KG1 (cell line): ENCODE measurements at places on chromosomes 3 and 15.

DNA sequence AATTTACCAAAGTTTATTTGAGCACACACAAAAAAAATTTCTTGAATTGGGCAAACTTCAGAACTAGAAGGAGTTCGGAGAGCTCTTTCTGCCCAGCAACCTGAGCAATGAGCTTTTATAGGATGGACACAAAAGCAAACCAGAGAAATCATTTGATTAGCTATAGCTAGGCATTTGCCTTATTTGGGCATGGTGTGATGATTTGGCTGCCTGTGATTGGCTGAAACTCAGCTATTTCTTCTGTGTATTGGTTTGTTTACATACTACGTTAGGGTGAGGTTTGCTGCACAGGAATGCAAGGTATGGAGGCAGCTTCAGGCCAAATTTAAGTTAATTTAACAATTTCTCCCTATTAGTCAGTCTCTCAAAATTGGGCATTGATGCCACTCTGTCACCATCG is 65.1 kb downstream of the NEK11 start:
- no peak for DNase-seq

GRCh38 chr3:76245622-76246021 is 460.3 kb upstream of the ZNF717 start:
- no peak for DNase-seq

DNA sequence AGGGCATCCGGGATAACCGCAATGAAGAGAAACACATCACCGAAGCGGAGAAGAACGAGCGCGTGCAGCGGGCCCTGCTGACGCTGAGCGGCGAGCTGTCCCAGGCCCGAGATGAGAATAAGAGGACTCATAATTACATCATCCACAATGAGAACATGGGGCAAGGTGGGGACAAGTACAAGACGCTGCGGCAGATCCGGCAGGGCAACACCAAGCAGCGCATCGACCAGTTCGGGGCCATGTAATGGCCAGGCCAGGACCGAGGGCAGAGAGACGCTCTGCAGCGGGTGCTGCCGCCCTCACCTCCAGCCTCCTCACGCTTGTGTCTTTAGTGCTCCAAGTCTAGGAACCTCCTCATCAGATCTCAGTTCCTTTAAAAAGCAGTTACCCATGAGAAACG is 863.7 kb upstream of the ALCAM start:
- no peak for DNase-seq

DNA sequence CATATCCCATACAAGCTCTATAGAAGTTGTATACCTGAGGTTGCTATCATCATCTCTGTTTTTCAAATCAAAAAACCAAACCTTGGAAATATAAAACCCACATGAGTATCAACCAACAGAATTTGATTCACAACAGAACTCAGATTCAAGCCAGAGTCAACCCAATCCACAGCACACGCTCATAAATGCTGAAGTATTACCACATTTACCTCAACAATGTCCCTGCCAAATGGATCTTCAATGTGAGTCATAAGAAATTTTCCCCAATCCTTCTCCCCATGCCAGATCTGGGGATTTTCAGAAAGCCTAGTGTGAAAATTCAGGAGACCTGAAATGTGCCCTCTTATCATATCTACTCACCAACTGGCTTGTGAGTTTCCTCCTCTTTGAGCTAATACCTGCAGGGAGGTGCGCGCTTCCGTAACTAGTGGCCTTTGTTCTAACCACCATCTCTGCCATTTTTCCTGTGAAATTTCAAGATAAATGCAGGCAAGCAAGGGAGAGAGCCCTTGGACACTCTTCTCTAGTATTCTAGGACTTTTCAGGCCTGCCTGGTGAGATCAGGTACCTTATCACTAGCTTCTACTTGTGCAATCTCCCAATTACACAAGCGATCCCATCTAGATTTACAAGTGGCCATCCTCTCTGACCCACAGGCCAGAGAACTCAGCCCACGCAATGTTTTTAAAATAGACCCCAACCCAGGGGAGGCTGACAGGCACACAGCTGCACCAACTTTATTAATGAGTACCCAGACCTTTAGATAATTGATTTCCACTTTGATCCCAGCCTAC is 1076.9 kb upstream of the CFAP20DC start:
- DNase-seq, result no peak

DNA sequence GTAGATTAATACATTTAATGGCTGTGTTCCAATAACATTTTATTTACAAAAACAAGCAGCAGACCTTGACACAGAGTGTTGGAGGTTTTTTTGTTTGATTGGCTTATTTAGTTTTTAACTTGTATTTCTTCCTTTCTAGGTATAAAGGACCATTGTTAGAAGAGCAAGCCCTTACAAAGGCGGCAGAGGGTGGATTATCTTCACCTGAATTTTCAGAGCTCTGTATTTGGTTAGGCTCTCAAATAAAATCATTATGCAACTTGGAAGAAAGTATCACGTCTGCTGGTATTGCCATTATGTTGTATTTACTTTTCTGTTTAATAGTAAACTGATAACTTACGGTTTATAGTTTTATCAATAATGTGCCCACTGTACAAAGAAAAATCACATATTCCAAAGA is 10.0 kb downstream of the FAM98B start:
- no peak for DNase-seq

GRCh38 chr15:63188247-63188925 is 1.0 kb upstream of the RAB8B start:
- DNase-seq, result no peak

DNA sequence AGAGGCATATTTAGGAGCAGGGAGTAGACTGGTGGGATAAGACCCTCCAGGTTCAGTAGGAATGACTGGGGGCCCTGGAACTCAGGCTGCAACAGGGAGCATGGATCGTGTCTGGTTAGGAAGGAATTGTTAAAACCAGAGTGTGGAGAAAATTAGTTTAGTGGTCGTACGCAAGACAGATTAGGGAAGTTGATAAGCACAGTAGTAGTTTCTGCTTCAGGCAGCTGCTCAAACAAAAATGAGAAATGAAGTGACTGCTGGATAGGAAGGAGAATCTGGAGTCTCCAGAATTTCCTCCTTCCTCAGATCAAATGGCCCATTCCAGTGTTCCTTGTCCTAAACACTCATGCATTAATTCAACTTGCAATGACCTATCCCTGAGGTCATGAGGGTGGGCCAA is 11.2 kb downstream of the MYD88 start:
- DNase-seq, result peak; percentile 60

DNA sequence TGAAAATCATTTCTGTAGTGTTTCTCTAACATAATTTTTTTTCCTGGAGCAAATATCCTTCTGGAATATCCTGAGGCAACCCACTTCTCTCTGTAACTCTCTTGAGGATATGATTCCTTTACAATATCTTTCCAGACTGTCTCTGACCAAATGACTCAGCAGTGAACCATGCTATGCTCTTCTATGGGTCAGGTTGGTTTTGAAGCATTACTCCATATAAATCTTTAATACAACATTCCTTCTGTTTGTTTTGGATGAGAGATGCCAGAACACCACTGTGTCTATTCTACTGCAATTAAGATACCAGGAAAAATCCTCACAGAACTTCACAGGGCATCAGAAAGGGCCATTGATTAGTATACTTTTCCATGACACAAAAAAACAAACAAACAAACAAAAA is 626.4 kb upstream of the ZNF385D start:
- no peak for DNase-seq

- DNase-seq, result no peak
Measured at GRCh38 chr15:47384341-47384740, 333.0 kb upstream of the SEMA6D start.

GRCh38 chr15:98853161-98853560 is 154.4 kb downstream of the PGPEP1L start:
- peak; percentile 60 for DNase-seq

GRCh38 chr3:52533623-52534280 is at the start of gene NT5DC2:
TSS of gene NT5DC2 (minus strand) at chr3:52533857. CDS start at chr3:52533737, 120 bp downstream.
- no peak for DNase-seq

DNA sequence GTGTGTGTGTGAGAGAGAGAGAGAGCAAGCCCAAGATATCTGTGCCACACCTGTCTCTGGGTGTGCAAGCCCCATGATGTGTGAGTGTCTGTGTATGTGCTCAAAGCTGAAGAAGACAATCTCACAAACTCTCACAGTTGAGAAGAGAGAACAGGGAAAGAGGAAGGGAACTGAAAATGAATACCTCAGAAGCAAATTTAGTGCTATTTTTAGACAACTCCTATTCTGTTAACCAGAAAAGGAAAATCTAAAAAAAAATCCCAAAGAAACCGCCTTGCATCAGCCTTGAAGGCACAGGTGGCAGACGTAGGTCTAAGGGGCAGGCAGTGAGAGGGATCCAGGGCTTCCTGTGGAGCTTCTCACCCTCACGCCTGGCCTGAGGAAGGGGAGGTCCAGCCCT is 47.8 kb downstream of the ATP2B2 start:
- no peak for DNase-seq

DNA sequence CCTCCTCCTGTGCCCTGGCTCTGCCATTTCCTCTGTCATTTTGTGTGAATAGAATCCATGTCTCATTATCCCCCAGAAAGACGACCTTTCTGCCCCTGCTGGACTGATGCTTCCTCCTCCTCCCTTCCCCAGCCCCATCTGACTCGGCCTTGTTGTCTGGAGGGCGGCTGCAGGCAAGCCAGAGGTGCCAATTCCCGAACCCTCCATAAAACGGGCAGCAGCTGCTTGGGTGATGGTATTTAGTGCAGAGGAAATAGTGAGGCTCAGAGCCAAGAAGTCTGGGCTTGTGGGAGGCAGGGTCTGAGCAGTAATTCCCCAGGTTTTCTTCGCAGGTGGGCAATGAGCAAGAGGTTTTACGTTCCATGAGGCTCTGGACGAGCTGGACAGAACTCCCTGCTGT is 71.2 kb downstream of the ITGA11 start:
- DNase-seq, result no peak

GRCh38 chr15:74616366-74616939 is 817 bp downstream of the CLK3 start:
- no peak for DNase-seq

DNA sequence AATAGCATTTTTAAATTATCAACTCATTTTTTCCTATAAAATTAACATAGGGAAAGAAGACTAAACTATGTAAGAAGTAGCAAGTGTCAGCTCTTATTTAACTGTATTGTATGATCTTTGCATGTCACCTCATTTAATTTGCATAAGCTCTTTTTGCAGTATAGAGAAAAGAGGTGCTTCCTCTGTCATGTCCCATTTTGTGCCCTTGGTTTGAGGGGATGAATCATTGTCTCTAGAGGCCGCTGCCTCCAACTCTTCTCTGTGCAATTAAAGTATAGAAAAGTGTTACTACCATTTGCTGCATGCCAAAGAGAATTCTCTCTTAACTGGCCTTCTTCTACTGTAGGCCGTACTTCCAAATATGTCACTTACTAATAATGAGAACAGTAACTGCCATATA is 93.4 kb downstream of the LRRC28 start:
- DNase-seq, result no peak

- DNase-seq, result no peak
Measured at GRCh38 chr3:71978150-71978721, 193.3 kb upstream of the PROK2 start.
